ENCODE measurements at places on chromosomes 7 and 10.
A peak's percentile ranks its signal among the peaks of the same experiment; 100 is the strongest.

DNA sequence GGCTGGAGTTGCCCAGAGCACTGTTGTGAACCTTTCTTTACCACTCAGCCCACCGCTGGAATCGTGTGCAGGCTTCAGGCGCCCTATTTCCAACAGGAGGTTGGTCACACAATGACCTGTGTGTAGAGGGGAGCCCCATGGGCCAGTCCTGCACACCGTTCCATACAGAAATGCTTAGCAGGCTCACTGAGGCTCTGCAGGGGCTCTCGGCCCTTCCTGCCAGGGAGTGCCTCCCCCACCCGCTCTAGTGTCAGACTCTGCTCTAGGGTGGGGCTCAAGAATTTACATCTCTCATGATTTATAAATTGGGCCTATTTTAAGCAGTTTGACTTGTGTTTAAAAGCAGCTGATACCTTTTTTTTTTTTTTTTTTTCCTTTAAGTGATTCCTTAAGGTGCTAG, 42.0 kb downstream of the SHH start:
- no peak for DNase-seq

DNA sequence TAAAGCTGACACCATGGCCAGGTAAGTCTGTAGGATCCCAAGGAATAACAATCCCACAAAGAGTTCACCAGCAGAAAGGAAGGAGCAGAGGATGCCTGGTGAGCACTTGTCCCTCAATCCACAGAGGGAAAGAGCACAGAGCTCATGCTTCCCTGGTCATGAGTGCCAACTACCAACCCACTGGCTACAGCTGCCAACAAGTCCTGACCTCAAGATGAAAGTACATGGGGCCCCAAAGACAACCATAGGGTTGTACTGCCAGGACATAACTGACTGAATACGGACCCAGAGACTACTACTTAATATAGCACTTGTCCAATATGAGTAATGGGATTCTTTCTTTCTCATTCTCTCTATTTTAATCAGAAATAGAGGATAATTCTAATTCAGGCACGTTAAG, 83.3 kb downstream of the JCAD start:
- no peak for DNase-seq

DNA sequence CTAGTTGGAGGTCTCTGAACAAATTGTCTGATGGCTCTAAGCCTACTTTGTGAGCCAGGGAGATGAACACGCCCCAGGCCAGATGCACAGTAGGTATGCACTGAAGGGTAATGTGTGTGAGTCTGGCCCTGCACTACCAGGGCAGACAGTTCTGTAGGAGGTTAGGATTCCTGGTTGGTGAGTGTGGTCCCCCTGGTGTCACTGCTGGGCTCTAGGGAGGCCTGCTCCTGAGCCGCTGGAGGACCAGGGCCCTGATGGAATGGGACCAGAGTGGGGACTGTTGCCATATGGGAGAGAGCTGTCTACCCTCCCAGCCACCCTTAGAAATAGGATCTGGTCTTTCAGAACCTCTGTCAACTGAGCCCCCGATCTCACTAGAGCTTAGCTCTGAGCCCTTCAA, 42.0 kb downstream of the CDH23 start:
- DNase-seq = no peak

DNA sequence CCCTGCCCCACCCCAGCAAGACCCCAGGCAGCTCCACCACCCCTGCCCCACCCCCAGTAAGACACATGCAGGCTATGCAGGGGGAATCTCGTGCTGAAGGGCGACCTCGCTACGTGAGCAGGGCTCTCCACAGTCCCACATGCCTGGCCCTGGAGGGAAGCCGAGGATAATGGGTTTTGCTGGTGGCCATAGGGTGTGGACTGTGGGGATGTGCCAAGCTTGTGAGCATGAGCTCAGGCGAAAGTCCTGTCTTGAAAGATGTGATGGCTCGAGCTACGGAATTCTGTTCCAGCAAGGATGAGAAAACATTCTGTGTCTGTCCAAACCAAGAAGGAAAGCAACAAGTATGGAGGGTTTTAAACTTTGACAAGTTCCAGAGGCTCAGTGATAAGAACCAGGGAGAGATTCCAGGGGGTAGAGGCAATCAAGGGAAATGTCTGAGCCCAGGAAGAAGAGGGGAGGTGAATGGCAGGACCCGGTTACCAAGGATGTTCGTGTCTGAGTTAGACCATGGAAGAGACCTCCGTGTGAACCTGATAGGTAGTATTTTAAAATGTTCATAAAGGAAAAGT, 63.1 kb downstream of the PYROXD2 start:
- no peak for DNase-seq

GRCh38 chr10:47214520-47214919, 85.5 kb upstream of the GDF10 start:
- no peak for DNase-seq

DNA sequence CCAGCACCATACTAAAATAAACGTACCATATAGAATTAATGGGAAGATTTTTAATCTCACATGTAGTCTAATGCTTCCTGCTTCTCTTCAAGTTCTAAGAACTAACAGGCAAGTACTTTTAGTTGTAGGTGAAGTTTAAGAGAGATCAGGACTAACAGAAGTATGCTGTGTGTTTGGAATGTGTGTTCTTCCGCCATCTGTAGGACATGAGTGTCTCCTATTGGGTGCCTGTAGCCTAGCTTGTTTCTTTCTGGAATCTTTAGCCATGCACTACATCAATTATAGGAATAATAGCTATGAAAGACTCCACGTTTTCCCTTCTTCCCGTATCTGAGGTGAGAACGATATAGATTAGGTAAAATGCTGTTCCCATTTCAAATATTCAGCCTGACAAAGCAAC, 140.2 kb upstream of the AHR start:
- DNase-seq = no peak

DNA sequence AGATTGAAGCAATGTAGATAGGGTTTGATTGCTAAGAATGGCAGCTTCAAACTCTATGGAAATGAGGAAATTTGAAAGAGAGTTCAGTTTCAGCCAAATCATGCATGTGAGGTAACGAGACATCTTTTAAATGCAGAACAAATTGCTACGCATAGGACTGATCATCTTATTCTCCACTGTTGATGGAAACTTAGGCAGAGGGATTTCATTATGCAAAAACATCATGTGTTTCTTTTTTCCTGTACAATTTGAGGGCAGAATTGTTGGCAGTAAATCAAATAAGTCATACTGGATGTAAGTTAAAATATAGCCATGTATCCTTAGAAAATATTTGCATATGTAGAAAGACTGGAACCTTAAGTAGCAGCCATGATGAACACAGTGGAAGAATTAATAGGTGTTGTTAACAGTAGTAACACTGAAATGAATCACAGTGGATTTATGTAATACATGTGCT, 327.4 kb downstream of the CDK14 start:
- no peak for DNase-seq

- DNase-seq = no peak
Measured at GRCh38 chr10:132110111-132110521, 44.4 kb downstream of the JAKMIP3 start.

DNA sequence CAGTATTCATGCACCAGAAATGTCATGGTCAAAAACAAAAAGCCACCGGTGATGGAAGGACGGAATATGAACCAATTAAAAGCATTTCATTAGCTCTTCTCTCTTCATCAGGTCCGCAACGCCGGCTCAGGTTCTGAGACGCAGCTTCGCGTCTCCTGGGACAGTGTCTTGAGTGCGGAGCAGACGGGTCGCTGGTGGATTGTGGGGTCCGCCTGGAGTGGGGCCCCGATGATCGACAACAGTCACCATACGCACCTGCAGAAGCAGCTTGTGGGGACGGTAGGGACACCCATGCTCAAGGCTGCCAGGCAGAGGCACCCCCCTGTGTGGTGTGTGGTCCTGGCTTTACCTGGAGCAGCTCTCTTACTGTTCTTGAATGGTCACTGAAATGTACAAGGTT, 13.4 kb downstream of the NOM1 start:
- no peak for DNase-seq

DNA sequence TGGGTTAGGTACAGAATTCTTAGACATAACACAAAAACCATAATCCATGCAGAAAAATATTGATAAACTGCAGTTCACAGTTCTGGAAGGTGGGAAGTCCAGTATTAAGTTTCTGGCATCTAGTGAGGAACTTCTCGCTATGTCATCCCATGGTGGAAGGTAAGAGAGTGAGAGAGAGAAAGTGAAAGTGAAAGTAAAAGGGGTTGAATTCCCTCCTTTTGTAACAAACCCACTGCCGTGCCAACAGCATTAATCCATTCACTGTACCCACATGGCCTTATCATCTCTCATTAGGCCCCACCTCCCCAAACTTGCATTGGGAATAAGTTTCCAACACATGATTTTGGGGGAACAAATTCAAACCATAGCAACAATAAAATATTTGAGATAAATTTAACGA, 17.1 kb downstream of the ZNF485 start:
- no peak for DNase-seq

DNA sequence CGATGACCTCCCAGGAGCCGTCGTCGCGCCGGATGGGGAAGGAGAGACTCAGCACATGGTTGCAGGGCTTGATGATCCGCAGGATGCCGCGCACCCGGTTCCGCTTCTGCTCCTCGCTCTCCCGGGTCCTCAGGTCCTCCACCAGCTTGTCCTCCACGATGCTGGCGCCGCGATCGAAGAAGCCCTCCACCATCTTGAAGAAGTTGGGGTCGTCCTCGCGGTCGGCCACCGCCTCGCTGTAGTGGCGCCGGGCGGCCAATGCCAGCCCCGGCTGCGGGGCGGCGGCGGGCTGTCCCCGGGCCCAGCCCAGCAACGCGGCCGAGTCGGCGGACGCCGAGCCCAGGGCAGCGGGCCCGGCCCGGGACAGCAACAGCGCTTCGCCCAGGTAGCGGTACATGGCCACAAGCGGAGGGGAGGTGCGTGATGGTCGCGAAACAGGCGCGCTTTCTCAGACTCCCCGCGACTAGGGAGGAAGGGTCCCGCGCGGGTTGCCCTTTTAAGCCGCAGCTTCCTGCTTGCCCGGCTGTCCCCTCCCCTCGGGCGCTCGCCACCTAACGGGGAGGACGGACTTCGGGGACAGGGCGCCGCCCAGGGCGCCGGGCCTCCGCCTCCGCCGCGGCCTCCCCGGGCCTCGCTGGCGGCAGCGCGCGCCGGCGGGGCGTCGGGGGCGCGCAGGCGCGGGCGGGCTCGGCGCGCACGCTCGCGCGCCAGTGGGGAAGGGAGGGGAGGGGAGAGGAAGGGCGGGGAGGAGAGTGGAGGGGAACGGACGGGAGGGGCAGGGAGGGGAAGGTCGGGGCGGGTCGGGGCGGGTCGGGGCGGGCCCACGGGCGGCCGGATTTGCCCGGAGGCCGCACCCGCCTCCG, at the start of the genes GLUD1 and SHLD2:
Gene GLUD1, minus strand, starts transcription at position 471 of the 863 bp plus-strand sequence. Its CDS starts 74 bp downstream, at position 397.
Gene SHLD2, plus strand, starts transcription at position 834 of the 863 bp plus-strand sequence. CDS start 56,149 bp downstream, outside the sequence.
- DNase-seq = peak; percentile 78

All from astrocyte (in vitro differentiated cells and primary cell).